ENCODE measurements at places on chromosomes 12 and 14. TPM values are rescaled to one million over a fixed set of nuclear protein-coding genes. Genes with fewer than 3 reads are reported as not detected.

Gene CHGA
- 1.3 TPM for total RNA-seq

Gene SLC38A1
- 41.1 TPM for total RNA-seq

Gene B4GALNT3
- total RNA-seq, result 1.0 TPM

Gene CIROP
- total RNA-seq, result not detected

Gene KIAA0586
- total RNA-seq, result 10.6 TPM

Gene ENDOU
- not detected for total RNA-seq

Gene ARHGEF25
- total RNA-seq, result 6.1 TPM

Gene MIS18BP1
- total RNA-seq, result 23.9 TPM

Gene EPYC
- total RNA-seq, result not detected

Gene MIP
- not detected for total RNA-seq

Gene CCDC196
- not detected for total RNA-seq

Gene ITGA7
- 1.6 TPM for total RNA-seq

Gene MYBPC1
- total RNA-seq, result not detected

Gene ENO2
- total RNA-seq, result 38.3 TPM

Gene OR6C2
- not detected for total RNA-seq

Gene ART4
- total RNA-seq, result not detected

Gene ADGRD1
- total RNA-seq, result 0.62 TPM

Gene C1QL4
- total RNA-seq, result 4.3 TPM

Gene NAB2
- total RNA-seq, result 18.4 TPM

Gene P3H3
- 26.1 TPM for total RNA-seq

Gene NXPH4
- total RNA-seq, result 6.8 TPM

Gene OLR1
- 1.1 TPM for total RNA-seq

Gene CYP27B1
- total RNA-seq, result 2.8 TPM

Gene BHLHE41
- total RNA-seq, result 0.73 TPM

Gene TMPRSS12
- total RNA-seq, result not detected

Gene CFAP54
- total RNA-seq, result 0.91 TPM

Gene CEBPE
- total RNA-seq, result not detected

Gene IPO4
- total RNA-seq, result 79.3 TPM

Gene PLEKHG7
- total RNA-seq, result 0.10 TPM

Gene A2M
- 0.57 TPM for total RNA-seq

Gene IL26
- total RNA-seq, result not detected

Gene YY1
- 70.3 TPM for total RNA-seq

Gene GPR135
- total RNA-seq, result 0.96 TPM
